Cardiac fibroblast (primary cell): ENCODE measurements at places on chromosomes 5 and 9.

- no peak for DNase-seq
Observed at GRCh38 chr5:132053483-132053882, 7.0 kb upstream of the IL3 start.

DNA sequence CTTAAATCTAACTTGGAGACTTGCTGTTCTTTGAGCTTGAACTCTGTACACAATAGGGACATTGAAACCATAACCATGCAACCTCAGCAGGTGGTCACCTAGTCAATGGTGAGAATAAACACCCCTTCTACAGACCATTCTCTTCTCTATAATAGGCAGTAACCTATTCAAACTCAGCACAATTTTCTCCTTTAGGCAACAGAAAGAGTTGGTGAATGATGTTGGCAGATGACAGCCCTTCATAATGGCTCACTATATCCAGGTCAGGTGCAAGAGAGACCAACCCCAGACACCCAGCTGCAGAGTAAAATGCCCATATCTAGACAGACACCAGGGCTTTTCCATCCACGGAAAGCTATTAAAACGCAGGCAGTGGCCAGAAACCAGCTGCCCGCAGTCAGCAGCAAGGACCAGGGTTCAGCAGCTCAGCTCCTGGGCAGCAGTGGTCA lies 106.7 kb downstream of the SERINC5 start:
- DNase-seq, result no peak

DNA sequence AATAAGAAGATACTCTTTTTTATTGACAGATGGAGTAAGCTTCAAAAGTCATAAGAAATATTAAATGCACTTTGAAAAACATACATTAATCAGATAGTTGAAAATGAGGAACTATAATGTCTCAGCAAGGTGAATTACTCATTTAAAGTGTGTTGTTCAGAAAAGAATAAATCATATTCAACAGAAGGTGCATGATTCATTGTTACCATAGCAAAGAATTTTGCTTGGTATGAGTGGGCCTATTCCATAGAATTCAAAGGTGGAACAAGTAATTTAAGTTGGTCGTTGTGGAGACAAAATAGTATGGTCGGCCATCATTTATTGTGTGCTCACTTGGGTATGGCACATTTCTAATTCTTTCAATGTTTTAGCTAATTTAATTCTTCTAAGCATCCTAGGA lies 1920.2 kb upstream of the CDH9 start:
- no peak for DNase-seq

- no peak for DNase-seq
Observed at GRCh38 chr5:82336959-82337351, 58.8 kb upstream of the RPS23 start.

- no peak for DNase-seq
Observed at GRCh38 chr5:160978944-160979343, 126.9 kb upstream of the ATP10B start.

GRCh38 chr9:92965061-92965758 lies 17.9 kb downstream of the FGD3 start:
- no peak for DNase-seq

GRCh38 chr5:104283136-104283535 lies 720.5 kb upstream of the NUDT12 start:
- no peak for DNase-seq
